ENCODE measurements at places on chromosomes 3 and 15.

DNA sequence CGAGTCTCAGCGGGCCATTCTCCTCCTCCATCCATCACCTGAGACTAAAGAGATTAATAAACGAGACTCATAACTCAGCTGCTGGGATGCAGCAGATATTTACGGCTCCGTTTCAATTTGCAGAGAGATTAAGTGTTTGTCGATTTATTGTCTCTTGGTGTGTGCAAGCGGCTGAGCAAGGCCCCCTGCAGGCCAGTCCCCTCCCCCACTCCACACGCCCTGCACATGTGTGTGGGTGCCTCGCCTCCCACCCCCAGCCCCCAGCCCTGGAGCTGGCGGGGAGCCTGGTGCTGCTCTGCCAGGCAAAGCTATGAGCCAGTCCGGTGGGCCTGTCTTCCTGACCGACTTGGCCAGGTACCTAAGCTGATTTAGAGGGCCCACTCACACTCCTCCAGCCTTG, 63.0 kb downstream of the CYP11A1 start:
- DNase-seq = no peak

DNA sequence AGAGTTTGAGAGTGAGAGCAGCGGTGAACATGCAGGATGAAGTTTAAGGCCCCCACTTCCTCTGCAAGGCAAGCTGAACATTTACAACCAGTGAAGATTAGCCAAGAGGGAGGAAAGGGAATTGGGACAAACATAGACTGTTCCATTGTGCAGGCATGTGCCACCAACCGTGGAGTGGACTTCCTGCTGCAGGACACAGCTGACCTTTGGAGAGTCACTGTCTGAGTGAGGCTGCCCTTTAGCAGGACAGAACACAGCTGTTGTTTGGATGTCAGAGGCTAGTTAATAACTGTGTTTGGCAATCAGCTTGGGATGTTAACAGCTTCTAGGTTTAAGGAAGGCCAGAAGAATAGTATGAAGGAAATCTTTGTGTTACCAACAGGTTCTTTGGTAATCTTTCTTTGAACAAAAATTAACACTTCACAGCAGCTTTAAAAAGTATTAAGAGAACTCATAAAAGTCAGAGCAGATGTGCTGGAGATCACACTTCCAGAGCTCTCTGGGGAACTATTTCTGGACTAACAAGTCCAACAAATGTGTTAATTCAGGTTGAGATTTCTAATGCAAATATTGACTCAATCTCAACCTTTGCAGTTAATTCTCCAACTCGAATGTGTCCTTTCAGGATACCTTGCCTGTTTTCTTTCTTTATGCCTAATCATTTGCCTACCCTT, 31.4 kb downstream of the CTDSPL start:
- DNase-seq = no peak

DNA sequence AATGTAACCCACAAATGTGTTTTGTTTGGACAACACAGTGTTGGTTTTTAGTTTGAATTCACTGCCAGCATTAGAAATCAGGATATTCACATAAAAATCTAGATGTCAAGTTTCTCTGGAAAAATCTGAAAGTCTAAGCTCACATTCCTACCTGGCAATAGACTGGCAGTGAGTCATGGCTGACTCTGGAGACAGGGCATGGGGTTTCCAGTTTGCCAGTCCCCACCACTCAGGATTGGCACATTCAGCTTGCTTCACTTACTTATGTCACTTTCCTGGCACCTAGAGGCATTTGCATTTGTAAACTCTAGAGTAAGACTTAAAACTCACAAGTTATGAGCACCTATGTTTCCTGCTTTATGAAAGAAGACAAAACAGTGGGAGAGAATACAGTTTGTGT, 19.1 kb upstream of the SEC61A1 start:
- no peak for DNase-seq

DNA sequence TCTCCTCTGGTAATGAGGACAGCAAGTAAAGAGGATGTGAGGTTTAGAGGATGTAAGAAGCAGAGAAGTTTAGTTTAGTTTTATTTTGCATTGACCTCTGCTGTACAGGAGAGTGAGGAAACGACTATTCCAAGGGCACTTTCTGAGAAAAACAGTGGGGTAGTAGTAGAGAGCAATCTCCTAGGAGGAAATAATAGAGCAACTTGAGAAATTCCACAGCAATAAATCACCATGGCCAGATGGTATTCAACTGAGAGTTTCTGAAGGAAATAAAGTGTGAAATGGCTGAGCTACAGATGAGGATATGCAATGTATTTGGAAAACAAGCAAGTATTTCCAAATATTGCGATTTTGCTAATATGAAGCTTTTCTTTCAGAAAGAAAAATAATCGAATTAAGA, 118.9 kb downstream of the DPH6 start:
- no peak for DNase-seq

DNA sequence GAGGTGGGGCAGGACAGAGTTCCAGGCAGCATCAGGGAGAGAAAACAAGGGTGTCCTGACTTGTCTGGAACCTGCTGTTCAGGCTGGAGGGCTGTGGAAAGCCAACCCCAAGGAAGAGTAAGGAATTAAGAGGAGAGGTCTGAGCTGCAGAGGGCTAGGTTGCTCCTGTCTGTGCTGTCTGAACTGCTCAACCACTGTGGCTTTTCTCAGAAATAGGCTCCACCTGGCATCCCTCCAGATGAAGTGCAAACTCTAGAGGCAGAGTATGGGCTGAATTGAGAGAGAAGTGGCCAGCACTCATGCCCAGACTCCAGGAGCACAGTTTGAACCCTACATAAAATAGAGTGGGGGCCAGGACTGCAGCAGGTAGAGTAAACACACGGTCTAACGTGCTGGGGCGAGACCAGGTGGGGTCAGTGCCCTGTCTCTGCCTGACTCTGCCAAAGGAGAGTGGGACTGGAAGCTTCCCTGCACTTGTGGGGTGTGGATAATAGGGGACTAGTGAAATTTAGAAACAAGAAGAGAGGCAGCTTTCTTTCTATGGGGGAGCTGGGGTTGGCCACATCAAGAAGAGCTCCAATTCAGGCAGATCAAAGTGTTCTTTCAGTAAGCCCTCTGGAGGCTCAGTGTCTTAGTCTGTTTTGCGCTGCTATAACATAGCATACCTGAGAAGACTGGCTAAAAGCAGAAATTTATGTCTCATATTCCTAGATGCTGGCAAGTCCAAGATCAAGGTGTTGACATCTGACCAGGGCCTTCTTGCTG, 28.0 kb upstream of the MNS1 start:
- no peak for DNase-seq

GRCh38 chr3:61646360-61646759, 85.0 kb downstream of the PTPRG start:
- DNase-seq = no peak

DNA sequence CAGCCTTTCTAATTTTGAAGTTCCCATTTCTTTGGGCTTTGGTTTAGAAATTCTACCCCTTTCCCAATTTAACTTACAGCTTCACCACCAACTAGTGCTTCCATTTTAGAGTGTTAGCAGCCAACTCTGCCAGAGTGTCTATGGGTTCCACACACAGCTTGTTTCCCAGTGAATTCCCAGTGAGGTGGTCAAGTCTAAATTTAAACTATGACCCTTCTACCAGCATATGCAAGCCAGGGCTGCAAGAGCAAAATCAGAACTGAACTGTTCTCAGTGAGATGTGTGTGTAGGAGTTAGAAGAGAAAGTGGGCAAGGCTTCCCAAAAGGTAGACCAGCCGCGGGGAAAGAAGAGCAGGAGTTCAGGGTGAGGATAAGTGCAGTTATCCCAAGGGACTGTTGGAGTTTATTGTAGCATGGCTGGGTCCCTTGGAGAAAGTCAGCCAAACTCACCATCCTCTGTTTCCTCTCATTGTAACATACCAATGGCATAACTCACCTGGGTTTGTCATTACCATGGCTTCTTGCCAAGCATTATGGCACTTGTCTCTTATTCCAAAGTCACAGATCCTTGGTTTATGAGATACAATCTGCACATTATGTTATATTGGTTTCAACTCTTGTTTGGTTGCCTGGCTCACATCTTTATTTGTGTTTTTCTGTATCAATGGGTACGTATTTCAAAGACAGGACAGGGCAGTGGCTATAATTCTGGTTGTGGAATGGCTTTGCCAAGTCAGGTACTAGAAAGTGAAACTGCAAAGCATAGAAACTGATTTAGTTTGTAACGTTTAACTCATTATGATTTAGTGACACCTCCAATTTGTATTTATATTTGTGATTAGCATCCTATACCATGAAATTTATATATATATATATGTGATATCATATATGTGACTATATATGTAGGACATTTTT, 130.2 kb upstream of the UMPS start:
- no peak for DNase-seq

GRCh38 chr3:160921020-160921635, 165.1 kb downstream of the PPM1L start:
- DNase-seq = peak; percentile 28

- DNase-seq = no peak
These were observed 16.0 kb downstream of the TNK2 start for GRCh38 chr3:195892105-195893043.

DNA sequence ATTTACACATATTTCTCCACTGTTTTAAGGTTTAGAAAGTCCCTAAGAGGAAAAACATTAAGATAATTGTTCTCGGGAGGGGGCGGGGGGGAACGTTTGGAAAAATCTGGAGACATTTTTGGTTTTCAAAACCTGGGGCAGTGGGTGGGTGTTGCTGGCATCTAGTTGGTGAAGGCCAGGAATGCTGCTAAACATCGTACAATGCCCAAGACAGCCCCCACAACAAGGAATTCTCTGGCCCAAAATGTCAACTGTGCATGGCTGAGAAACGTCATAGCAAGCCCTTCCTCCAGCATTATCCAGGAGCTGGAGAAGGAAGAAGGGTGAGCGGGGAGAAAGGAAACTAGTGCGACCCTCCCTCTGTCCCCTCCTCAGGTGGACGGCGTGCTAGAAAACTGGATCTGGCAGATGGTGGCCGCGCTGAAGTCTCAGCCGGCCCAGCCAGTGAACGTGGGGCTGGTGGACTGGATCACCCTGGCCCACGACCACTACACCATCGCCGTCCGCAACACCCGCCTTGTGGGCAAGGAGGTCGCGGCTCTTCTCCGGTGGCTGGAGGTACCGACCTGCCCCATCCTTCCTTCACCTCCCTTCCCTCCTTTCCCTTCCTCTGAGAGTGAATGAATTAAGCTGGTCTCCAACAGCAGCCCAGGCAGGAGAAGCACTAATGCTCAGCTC, 109.8 kb downstream of the LIPC start:
- no peak for DNase-seq

DNA sequence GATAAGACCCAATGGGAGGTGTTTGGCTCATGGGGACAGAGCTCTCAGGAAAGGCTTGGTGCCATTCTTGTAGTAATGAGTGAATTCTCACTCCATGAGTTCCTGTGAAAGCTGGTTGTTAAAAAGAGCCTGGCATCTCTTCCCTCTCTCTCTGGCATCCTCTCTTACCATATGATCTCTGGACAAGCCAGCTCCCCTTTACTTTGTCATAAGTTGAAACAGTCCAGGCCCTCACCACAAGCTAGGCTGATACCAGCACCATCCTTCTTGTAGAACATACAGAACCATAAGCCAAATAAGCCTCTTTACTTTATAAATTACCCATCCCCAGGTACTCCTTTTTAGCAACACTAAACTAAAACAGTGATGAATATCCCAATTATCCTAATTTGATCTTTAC, 166.9 kb upstream of the TMC3 start:
- DNase-seq = no peak

- DNase-seq = no peak
These were observed 17.3 kb downstream of the RYR3 start for GRCh38 chr15:33328106-33328505.

DNA sequence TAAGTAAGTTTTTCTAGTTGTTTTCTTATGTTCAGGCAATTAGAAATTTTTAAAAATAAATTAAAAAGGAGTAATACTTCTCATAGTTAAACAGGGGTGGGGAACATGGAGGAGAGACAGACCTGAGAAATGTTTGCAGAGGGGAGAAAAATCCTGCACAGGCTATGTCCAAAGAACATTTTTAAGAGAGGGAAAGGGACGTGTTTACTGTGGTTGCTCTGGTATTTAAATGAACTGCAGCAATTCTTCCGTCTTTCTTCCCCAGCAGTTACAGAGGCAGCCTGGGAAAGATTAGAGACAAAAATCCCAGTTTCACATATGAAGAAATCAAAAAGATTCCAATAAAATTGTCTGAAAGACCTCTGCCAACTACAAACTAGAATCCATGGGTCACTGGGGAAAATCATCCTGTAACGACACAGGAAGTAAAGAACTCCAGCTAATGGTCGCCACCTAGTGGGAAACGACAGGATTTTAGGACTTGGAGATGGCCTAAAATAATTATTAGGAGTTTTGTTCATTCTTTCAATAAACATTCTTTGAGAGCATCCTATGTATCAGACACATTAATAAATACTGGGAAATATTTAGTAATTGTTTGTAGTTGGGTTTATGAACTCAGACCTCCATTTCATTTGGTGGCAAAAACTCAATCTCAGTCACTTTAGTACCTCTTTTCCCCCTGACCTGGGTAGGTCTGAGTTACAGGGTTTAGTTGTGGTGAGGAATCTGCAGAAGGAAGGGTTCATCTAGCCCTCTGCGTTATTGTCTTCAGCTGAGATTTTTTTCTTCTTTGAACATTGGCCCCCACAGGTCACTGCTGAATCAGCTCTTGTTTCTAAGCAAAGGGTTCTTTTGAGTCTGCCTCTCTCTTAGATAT, 69.9 kb upstream of the GOLIM4 start:
- no peak for DNase-seq

DNA sequence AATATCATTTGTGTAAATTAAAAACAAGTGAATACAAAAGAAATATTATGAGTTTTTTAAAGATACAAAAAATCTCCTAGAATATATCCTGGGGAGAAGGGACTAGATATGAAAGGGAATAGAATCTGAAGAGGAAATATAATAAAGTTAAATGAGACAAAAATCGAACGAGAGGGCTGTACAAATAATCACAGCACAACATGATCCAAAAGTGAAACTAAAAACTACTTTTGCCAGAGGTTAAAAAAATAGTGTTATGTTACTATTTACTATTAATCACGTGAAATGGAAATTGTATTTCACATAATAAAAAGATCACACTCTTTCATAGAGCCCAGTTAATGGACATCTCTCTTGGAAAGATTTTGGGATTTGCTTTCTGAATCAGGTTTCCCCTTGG, 28.6 kb downstream of the CGGBP1 start:
- no peak for DNase-seq

DNA sequence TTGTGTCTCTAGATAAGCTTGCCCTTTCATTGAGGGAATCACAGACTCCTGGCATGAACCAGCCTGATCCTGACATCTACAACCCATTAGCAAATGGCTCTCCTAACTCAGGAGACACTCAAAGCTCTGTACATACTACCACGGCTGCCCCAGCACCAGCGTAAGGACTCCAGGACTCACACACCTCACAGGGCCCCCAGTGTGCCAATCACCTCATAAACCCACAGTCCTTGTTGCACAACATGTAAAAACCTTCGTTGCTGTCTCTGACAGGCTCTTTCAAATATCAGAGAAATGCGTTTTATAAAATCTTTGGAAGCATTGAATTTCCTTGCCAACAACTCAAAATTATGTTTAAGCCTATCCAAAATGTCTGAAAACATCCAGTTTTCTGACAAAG, 7.3 kb downstream of the FYCO1 start:
- no peak for DNase-seq

GRCh38 chr3:42314411-42314810, 48.4 kb upstream of the CCK start:
- no peak for DNase-seq

GRCh38 chr3:135869439-135870105, 96.0 kb upstream of the PPP2R3A start:
- DNase-seq = no peak

- no peak for DNase-seq
These were observed 116.2 kb upstream of the PLAAT1 start for GRCh38 chr3:193124861-193125260.
